Muscle of leg (tissue), 16 donors: ENCODE measurements at places on chromosomes 2 and 18. TPM values are rescaled to one million over a fixed set of nuclear protein-coding genes. Genes with fewer than 3 reads are reported as not detected.

The HOXD8 gene
- 15.3 TPM for polyA plus RNA-seq

GRCh38 chr2:20650393-20650876 is 463 bp downstream of the HS1BP3 start:
- DNase-seq: peak; percentile 47

GRCh38 chr18:77911971-77912605 is 662.4 kb downstream of the GALR1 start:
- DNase-seq: no peak

DNA sequence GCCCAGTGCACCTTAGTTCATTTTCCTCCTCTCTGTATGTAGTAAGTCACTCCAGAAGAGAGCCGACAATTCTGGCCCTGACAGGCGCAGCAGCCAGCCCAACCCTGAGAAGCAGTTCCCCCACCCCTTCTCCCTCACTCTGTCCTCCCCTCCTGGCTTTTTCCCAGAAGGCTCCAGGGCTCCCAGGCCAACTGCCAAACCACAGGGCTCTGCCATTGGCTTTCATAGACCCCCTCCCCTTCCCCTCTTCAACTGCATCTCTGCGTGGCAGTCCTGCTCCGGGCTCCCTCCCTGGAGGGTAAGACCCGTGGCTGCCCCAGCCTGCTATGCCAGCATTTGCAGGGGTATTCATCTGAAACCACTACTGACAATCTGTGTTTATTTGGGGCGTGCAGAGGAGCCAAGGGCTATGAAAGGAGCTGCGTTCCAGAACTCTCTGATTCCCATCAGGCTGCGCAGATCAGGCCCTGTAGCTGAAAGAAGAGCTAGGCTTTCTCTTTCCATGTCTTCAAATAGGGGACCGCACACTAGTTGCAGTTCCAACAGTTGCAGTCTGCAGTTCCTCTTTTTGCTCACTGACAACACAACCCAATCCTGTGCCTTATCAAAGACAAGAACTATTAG is 388.6 kb upstream of the TNP1 start:
- DNase-seq: peak; percentile 98
